ENCODE measurements at places on chromosomes 7 and 10.

- no peak for DNase-seq
Measured at GRCh38 chr7:1569440-1569832, 396 bp downstream of the PSMG3 start.

- DNase-seq, result no peak
Measured at GRCh38 chr7:94922457-94922856, 15.1 kb downstream of the PPP1R9A start.

DNA sequence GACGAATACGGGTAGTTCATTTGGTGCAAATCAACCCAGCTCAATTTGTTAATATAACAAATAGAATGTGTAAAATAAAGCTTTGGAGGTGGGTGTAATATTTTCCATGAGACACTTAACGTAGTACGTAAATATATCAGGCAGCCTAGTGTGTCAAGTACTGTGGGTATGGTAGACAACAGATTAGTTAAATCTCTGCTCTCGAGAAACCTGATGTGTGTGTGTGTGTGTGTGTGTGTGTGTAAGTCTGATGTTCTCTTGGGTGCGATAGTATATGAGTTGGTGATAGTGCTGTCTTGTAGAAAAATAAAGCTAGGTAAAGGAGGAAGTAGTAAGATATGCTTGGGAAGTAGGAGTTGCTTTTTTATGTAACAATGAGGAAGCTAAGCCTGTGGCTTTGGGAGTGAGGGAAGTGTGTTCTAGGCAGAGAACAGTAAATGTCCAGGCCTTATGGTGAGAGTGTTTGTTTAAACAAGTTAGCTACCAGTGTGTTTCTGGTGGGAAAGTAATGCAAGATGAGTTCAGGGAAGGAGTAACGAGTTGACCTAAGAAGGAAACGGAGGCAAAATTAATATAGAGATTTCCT, 26.1 kb downstream of the WAC start:
- no peak for DNase-seq

- no peak for DNase-seq
Measured at GRCh38 chr10:99233000-99233688, 2.5 kb downstream of the HPSE2 start.

DNA sequence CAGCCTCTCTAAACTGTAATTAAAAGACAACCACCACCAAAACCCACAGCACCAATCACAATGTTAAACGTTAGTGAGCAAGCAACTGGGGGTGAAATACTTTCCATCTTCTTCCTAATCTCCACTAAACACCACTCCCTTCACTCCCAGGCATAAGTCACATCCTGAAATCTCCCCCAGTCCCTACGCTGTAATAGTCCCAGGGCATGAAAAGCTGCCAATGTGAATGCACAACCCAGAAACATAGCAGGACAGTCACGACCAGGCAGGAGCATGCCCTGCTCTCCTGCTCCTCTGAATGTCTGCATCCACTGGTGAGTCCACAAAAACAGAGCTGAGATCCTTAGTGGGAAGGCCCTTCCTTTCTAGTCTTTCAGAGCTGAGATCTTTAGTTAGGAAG, 288.9 kb downstream of the PARD3 start:
- no peak for DNase-seq

GRCh38 chr10:3902054-3902808, 117.2 kb upstream of the KLF6 start:
- DNase-seq, result peak; percentile 72

- DNase-seq, result no peak
Measured at GRCh38 chr10:15211464-15211979, 43.0 kb upstream of the NMT2 start.

DNA sequence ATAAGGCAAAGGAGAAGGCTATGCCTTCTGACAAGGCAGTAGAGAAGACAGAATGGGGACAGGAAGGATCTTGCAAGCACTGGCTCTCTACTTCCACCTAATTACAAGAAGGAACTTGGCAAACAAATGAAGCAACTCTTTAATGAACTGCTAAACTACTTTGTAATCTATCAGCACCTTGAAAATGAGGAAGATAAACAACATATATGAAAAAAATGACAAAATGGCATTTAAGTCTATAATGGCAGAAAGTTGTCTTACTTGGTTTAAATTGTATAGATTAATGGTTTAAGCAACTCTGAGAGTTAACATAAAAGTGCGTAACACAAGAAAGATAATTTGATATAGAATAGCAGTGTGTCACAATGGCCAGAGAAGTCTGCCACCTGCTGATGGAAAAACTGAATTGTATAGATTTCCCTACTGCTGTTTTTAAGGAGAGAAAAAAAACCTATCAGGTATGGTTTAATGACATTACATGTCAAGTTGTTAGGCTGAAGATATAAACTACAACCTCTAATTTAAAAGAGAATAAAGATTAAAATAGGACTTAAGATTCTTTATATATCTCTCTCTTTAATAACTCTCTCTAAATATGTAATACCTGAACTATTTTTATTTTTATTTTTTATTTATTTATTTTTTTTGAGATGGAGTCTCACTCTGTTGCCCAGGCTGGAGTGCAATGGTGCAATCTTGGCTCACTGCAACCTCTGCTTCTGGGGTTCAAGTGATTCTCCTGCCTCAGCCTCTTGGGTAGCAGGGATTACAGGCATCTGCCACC, 11.8 kb downstream of the NT5C3A start:
- DNase-seq, result peak; percentile 31

DNA sequence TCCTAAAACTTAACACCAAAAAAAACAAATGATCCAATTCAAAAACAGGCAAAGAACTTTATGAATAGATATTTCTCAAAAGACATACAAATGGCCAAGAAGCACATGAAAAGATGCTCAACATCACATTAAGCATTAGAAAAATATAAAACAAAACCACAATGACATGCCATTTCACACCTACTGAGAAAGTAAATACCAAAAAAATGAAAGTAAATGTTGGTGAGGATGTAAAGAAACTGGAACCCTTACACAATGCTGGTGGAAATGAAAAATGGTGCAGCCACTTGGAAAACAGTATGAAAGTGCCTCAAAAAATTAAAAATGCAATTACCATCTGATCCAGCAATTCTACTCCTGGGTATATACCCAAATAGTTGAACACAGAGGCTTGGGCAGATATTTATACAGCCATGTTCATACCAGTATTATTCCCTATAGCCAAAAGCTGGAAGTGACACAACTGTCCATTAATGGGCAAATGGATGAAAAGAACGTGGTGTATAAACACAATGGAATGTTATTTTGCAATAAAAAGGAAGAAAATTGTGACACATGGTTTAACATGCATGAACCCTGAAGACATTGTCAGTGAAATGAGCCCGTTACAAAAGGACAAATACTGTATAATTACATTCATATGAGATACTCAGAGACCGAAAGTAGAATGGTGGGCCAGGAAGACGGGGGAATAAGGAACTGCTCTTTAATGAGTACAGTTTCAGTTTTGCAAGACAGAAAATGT, 89.0 kb downstream of the JMJD1C start:
- peak; percentile 56 for DNase-seq

DNA sequence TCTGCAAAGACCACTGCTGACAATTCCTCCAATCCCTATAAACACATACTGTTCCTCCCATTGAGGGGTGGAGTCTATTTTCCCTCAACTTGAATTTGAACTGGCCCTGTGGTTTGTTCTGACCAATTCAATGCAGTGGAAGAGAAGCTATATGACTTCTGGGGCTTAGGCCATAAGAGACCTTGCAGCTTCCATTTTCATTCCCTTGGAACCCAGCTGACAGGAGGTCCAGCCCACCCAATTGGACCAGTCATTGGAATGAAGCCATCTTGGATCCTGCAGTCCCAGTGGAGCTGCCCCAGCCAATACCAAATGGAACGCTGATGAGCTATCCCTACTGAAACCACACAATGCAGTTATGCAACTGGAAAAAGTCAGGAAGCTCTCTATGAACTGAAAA, 8.9 kb upstream of the TMED4 start:
- no peak for DNase-seq

GRCh38 chr10:78494179-78494578, 460.5 kb downstream of the RPS24 start:
- no peak for DNase-seq

DNA sequence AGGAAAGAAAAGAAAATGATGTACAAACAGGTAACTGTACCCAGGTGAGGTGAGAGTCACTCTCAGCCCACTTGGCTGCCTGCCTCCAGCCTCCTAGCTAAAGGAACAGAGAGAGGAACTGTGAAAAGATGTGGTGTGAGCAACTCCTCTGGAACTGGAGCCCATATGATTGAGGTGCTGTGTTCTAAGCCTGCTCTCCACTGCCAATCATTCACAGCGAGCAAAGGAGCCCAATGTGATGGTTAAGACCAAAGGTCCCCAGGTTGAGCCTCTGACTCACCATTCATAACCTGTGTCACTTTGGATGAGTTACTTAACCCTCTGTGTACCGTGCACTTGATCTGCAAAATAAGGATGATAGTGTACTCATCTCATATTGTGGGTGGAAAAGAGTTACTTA, 868.1 kb upstream of the AUTS2 start:
- no peak for DNase-seq

DNA sequence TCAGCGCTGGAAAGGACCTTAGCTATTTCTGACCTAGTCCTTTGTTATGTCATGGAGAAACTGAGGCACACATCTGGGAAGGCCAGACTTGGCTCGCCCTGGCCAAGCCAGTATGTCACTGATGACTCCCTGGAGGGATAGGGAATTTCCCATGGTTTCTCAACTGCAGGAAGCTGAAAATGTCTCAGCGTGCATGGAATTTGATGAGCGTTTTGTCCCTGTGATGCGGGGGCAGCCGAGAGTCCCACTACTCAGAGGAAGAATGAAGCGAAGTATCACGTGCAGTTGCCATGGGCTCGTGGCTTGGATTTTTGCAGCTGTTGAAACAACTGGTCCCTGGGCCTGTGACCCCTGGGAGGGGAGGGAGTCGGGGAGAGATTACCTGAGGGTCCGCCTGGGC, 44.8 kb downstream of the CLIP2 start:
- no peak for DNase-seq

DNA sequence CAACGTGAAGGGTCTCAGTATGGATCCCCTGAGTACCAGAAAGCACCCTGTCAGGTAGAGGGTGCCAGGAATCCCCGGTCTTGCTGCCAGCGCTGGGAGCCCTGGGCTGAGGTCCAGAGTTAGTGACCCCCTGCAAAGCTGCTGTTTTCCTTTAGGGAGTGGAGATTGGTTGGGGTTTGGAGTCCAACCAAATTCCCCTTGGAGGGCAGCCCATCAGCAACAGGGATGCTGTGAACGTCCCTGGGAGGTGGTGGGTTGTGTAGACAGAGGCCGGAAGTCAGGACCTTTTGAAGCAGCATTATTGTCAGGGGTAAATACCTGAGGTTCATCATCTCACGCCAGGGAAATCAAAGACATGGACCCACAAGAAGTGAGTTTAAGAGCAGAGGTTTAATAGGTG, 104.2 kb downstream of the COL26A1 start:
- DNase-seq, result no peak

GRCh38 chr10:101485681-101486554, 102.1 kb downstream of the POLL start:
- DNase-seq, result no peak

DNA sequence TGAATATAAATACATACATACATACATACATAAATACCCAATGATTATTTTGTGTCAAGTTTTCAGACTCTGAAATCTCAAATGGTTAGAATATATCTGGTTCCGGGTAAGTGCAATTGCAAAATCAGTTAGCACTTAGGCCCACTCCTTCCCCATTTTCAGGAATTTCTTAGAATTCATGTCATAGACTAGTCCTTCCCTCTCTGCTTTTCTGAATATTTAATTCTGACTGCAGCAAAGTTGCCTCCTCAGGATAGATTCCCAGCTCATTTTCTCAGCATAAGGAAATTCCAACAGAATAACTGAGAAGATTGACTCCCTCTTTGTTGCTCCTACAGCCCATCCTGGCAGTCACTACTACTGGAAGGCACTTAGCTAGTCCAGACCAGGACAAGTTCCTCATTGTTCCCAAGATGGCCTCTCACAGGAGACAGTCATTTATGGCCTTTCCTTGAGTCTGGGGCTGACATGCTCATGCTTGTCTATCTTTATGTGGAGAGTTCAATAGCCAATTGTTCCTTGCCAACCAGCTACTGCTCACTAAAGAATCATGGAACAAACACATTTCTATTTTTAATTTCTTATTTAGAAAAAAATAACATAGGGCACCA, 142.9 kb upstream of the ITGB1 start:
- DNase-seq, result no peak

- DNase-seq, result no peak
Measured at GRCh38 chr10:70834441-70835151, 18.8 kb downstream of the SGPL1 start.

Measured in GM20000 (cell line).